Activated T-helper 1 cell treated with anti-CD3 and anti-CD28 coated beads, Interleukin-12 subunit alpha, Interleukin-12 subunit beta, Interleukin-2, Interleukin-4 antibody, amounts not matched to agents 30 ng/mL and 10 ng/mL and 1 ng/mL, durations not matched to agents 14 hours and 24 hours and 36 hours (primary cell): ENCODE measurements at places on chromosomes 7 and 10. TPM values are rescaled to one million over a fixed set of nuclear protein-coding genes. Genes with fewer than 3 reads are reported as not detected.

CYP2C18 gene
- total RNA-seq, result 1.1 and 1.2 TPM in 2 replicates

PILRA gene
- 9.6 and 9.9 TPM in 2 replicates for total RNA-seq

NUDCD3 gene
- total RNA-seq, result 77.9 and 83.1 TPM in 2 replicates

SAMD9 gene
- 11.5 and 11.8 TPM in 2 replicates for total RNA-seq

CYP2W1 gene
- not detected in 2 replicates for total RNA-seq
